ENCODE measurements at places on chromosomes 3 and 15.

- DNase-seq: no peak
These were observed 471.9 kb upstream of the FRG2C start for GRCh38 chr3:75192146-75192616.

DNA sequence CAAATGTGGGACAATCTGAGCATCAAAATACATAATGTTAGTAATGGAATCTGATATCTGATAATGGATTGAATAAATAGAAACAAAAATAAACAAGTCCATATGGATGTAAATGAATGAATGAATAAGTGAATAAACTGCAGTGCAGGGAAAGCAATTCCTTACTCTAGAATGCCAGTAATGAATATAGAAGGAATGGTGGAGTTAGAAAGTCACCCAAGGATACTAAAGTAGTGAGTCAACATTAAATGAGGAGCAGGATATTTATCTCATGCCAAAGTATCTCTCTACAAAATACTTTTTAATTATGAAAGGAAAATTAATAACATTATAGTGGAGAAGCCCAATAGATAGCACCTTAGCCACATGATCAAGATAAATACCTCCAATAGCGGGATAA lies 300.3 kb downstream of the FEZF2 start:
- DNase-seq: no peak

GRCh38 chr3:25478964-25479726 lies 51.1 kb downstream of the RARB start:
- no peak for DNase-seq

- DNase-seq: no peak
These were observed 263.0 kb downstream of the EBLN2 start for GRCh38 chr3:73324203-73325155.

GRCh38 chr3:177069514-177070329 lies 127.6 kb downstream of the TBL1XR1 start:
- peak; percentile 12 for DNase-seq

- no peak for DNase-seq
These were observed 7.6 kb upstream of the PLA2G4F start for GRCh38 chr15:42163947-42164550.

DNA sequence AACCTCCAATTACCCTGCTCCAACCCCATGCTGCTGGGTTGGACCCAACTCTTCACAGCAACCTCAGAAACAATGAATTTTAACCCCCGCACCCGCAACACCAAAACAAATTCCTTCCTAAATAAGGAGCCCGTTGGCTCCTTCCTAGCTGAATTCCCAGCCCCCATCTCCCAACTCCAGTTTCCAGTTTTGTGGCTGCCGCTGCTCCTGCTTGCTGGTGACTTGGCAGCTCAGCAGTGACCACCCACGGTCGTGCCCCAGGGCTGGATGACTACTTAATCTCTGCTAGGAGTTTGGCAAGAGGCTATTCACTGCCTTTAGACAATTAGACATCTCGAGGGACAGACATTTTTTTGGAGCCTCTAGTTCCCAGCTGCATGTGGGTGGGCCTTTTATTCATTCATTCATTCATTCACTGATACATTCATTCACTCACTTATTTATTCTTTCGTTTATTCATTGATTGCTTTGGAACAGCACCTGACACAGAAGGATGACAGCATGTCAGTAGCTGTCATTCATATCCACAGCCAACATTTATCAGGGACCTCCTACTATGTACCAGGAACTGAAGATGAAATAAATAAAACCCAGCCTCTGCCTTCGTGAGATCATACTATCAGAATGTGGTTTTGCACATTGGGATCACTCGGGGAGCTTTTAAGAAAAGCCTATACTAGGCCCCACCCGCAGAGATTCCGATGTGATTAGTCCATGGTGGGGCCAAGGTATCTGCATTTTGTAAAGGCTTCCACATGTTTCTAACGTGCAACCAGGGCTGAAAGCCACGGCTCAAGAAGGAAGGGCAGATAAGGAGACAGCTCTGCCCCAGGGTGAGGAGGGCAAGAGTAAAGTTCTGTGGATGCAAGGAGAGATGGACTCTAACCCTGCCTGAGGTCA lies 256.5 kb downstream of the SHQ1 start:
- peak; percentile 63 for DNase-seq

DNA sequence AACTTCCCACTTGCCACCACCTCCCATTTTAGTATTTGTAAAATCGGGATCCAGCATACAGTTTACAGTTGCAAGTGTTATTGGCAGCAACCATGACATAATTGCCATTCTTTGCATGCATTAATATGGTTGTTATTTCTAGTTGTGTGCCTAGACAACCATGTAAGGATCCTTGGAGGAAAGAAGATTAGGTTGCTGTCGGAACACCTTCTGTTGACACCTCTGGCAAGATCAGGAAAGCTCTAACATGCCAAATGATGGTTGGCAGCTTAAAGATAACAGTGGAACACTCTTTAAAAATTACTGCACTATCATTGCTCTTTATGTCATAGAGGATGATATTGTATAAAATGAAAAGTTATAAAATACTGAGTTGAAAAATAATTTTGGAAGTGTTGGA lies 313.5 kb upstream of the RARB start:
- no peak for DNase-seq

GRCh38 chr3:109268181-109268580 lies 48.1 kb downstream of the DPPA2 start:
- no peak for DNase-seq

Measured in AG04449 (cell line).